Right renal cortex interstitium (tissue), 3 donors: ENCODE measurements at places on chromosomes 7 and 10. TPM values are rescaled to one million over a fixed set of nuclear protein-coding genes. Genes with fewer than 3 reads are reported as not detected.

Gene OR2A42
- polyA plus RNA-seq, result 1.5 TPM

Gene TAC1
- 0.60 TPM for polyA plus RNA-seq

Gene CLDN4
- polyA plus RNA-seq, result 91.4 TPM

Gene REEP3
- 32.6 TPM for polyA plus RNA-seq

Gene TRPV5
- polyA plus RNA-seq, result 0.87 TPM

Gene WNT8B
- 0.91 TPM for polyA plus RNA-seq

Gene TLL2
- 0.75 TPM for polyA plus RNA-seq

Gene CUBN
- 256 TPM for polyA plus RNA-seq

Gene AKR1C4
- polyA plus RNA-seq, result not detected

Gene GNGT1
- not detected for polyA plus RNA-seq

Gene CYP2C9
- polyA plus RNA-seq, result 1.3 TPM

Gene NAPEPLD
- 39.5 TPM for polyA plus RNA-seq

Gene ACBD7
- polyA plus RNA-seq, result 7.1 TPM

Gene CALML3
- polyA plus RNA-seq, result not detected

Gene OPN1SW
- polyA plus RNA-seq, result 1.2 TPM

Gene ELMO1
- 11.0 TPM for polyA plus RNA-seq

Gene AEBP1
- 59.1 TPM for polyA plus RNA-seq

Gene APBB1IP
- 1.8 TPM for polyA plus RNA-seq

Gene CPSF4
- polyA plus RNA-seq, result 27.8 TPM

Gene LRRTM3
- polyA plus RNA-seq, result 6.5 TPM

Gene HOGA1
- polyA plus RNA-seq, result 45.2 TPM

Gene ENO4
- 3.2 TPM for polyA plus RNA-seq

Gene CYP3A7
- polyA plus RNA-seq, result 1.1 TPM

Gene CCDC172
- not detected for polyA plus RNA-seq

Gene HOXA9
- 118 TPM for polyA plus RNA-seq

Gene ELN
- polyA plus RNA-seq, result 48.4 TPM
